Activated CD8-positive, alpha-beta memory T cell treated with anti-CD3 and anti-CD28 coated beads for 4 hours (primary cell): ENCODE measurements at places on chromosomes 12 and 14.

- no peak for DNase-seq
Measured at GRCh38 chr12:98513379-98514322, 1.7 kb upstream of the TMPO start.

DNA sequence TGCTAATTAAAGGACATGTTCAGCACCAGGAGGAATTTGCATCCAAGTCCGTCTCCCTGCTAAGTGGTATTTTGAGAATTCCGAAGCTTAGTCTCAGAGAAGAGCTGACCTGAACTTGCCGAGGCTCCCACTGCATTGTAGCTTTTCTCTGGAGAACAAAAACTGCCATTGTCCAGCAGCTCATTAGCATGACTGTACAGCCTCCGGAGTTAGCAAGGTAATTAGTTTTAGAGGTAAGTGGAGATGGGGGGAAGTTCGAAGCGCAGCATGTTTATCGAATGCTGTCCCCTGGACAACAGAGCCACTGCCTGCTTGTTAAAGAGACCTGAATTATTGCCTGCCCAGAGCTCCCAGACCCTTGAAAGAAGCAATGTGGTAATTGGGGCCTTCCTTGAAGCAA lies 160.3 kb upstream of the PELI2 start:
- no peak for DNase-seq

- no peak for DNase-seq
Measured at GRCh38 chr12:76544601-76545261, 14.8 kb downstream of the OSBPL8 start.

DNA sequence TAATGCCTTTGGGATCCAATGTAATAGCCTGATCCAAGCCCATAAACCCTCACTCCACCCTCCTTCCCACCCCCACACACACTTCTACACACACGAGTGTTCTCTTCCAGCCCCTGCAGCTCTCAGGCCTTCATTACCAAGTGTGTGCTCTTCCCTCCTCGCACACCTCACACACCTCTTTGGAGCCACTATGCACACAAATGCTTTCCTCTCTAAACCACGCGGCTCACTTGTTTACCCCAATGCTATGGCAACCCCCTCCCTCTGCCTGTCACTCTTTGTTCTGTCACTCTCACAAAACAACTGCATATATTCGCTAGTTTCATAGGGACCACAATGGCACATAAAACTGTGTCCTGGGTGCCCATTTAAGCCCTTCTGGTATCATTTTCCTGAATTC lies 35.1 kb downstream of the PPP2R5E start:
- DNase-seq = no peak

DNA sequence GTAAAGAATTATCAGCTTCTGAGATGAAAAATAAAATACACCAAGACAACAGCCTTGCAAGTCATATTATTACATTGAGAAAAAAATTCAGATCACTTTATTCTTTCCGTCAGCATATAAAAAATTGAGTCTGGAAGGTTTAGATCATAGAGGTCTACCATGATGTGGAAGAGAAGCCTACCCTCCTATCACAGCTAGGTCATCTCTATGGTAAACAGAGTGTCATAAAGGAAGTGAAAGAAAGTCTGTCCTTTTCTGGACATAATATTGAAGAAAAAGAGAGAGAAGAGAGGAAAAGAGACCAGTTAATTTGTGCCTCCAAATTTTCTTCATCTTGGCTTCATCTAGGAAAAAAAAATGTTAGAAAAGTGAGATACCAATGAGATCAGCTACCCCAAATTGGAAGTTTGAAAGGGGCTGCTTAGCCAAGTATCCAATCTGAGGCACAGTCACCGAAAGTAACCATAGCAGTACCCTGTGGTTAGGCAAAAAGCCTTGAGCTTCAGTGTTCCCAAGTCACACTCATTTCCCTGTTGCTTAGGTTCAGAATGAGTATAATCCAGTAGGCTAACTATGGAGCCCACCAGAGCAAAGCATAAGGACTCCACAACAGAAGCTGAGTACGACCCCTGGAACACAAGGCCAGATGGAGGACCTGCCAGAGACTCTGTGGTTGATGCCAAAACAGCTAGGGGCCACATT lies 38.1 kb downstream of the DUSP6 start:
- DNase-seq = no peak

GRCh38 chr14:52877628-52878027 lies 73.2 kb downstream of the FERMT2 start:
- DNase-seq = no peak

GRCh38 chr12:21169878-21170472 lies 39.0 kb downstream of the SLCO1B1 start:
- no peak for DNase-seq

DNA sequence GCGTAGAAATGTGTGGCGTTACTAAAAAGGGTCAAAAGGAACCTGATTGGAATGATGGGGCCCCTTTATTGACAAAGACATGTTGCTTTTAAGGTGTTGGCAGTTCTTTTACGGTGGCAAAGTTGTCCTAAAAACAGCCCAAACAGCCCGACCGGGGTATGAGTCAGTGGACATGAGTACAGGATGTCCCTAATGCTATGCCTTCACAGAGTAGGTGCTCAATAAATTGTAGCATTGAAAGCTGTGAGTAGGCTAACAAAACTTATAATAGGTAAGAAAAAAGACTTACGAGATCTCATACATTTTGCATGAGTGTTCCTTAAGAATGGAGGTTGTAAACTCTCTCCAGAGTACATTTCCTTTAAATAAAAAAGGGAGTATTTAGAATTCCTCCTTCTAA lies 2.6 kb downstream of the ELK3 start:
- DNase-seq = no peak

DNA sequence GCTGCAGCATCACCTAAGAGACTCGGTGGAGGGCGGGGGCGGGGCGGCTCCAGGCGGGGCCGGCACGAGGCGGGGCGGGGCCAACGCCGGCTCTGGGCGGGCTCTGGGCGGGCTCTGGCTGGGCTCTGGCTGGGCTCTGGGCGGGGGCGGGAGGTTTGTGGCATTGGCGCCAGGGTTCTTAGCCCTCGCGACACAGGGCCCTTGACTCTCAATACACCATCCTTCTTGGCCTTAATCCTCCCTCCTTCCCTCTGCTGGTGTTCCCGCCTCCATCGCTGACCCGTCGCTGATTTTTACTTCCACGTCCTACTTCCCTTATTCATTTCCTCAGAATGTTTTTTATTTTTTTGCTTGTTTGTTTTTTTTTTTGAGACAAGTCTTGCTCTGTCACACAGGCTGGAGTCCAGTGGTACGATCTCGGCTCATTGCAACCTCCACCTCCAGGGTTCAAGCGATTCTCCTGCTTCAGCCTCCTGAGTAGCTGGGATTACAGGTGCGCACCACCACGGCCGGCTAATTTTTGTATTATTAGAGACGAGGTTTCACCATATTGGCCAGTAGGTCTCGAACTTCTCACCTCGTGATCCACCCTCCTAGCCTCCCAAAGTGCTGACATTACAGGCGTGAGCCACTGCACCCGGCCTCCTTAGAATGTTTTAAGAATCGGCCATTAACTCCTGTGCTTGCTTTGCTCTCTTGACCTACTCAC lies at the start of gene BLTP3B:
TSS of gene BLTP3B (minus strand) at position 24 of the 709 bp plus-strand sequence. CDS start 239 bp downstream, outside the sequence.
- peak; percentile 85 for DNase-seq

- DNase-seq = no peak
Measured at GRCh38 chr12:15982471-15982870, 71.3 kb downstream of the DERA start.

GRCh38 chr14:48582938-48583337 lies 907.5 kb upstream of the MDGA2 start:
- no peak for DNase-seq

DNA sequence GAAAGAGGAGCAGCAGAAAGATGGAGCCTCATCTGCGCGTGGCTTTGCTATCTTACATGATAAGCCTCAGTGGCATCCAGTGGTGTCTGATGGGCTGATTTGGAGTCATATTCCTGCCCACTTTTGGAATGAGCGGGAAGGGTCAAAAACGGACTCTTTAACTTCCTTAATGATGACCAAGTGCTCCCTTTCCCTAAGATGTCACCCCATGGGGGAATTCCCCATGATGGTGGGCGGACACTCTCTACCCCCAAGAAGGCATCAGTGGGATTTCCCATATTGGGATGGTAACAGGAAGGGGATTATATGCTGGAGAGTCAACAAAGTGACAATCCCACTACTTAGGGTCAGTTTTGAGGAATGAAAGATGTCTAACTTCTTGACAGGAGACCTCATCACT lies 110.9 kb downstream of the GPATCH2L start:
- no peak for DNase-seq

- no peak for DNase-seq
Measured at GRCh38 chr12:53333289-53333688, 2.9 kb downstream of the SP7 start.

- DNase-seq = no peak
Measured at GRCh38 chr14:102893452-102893851, 29.0 kb upstream of the AMN start.

DNA sequence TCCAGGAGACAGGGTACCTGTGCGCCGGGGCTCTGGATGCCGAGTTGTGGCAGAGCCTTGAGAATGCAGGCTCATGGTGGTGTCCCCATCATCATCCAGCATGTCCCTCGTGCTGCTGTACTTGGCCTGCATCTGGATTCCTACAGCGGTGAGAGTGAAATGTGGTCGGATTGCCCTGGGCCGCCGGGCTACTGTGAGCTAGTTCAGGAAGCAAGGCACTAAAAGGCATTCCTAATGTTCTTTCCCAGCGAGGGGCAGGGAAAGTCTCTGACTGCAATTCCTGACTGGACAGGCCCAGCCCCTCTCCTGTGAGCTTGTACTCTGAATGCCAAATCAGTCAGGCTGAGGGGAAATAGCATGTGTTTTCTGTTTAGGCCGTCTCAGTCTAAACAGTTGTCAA lies at the start of gene CLEC1A:
TSS of gene CLEC1A (minus strand) at position 195 of the 400 bp plus-strand sequence. CDS start at position 132, 63 bp downstream.
- no peak for DNase-seq

GRCh38 chr12:1834186-1834925 lies 14.0 kb downstream of the LRTM2 start:
- DNase-seq = no peak

GRCh38 chr12:67451206-67451605 lies 182.0 kb downstream of the CAND1 start:
- no peak for DNase-seq

- no peak for DNase-seq
Measured at GRCh38 chr14:59090572-59090971, 97.9 kb upstream of the DAAM1 start.

DNA sequence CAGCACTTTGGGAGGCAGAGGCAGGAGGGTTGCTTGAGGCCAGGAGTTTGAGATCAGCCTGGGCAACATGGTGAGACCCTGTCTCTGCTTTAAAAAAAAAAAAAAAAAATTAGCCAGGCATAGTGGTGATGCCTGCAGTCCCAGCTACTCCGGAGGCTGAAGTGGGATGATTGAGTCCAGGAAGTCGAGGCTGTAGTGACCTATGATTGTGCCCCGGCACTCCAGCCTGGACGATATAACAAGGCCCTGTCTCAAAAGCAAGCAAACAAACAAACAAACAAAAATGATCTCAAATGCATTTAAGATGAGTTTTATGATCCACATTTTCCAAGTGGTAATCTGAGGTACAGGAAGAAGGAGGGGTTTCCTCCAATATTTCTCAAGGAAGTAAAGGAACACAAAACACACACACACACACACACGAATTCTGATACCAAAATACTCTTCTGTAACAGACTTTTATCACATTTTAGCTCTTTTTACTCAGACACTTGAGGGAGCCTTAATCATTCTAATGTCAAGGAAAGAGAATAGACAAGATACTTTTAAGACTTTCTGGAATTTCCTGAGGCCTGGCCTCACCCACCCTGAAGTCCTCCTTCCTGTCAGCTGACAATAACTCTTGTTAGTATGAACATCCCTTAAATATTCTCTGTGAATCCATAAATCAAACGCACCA lies 44.4 kb upstream of the CERS5 start:
- no peak for DNase-seq

GRCh38 chr12:11748903-11749302 lies 99.4 kb downstream of the ETV6 start:
- DNase-seq = no peak

DNA sequence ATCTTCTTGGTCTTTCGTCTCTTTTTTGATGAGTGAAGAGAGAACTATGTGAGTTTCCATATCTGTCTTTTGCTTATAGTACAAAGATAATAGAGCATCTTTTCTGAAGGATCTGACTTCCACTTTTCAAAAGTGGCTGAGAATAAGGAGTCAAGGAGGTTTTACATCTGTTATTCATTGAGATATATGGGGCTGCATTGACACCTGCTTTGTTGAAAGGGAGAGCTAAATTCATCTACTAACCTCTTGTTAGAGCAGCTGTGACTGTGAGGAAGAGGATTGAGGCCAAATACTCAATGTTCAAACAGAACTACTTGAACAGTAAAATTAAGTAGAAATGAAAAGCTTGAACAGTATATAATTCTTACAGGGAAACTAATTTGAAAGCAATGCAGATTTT lies 130.2 kb upstream of the ATP2B1 start:
- no peak for DNase-seq
